ENCODE measurements at places on chromosomes 16 and 17. TPM values are rescaled to one million over a fixed set of nuclear protein-coding genes. Genes with fewer than 3 reads are reported as not detected.

GRCh38 chr16:4624827-4625559 is 367 bp downstream of the MGRN1 start:
- DNase-seq, result peak; percentile 40

- no peak for DNase-seq
Measured at GRCh38 chr16:14307059-14307526, 236.0 kb downstream of the MRTFB start.

The KRTAP4-6 gene
- not detected for polyA plus RNA-seq

DNA sequence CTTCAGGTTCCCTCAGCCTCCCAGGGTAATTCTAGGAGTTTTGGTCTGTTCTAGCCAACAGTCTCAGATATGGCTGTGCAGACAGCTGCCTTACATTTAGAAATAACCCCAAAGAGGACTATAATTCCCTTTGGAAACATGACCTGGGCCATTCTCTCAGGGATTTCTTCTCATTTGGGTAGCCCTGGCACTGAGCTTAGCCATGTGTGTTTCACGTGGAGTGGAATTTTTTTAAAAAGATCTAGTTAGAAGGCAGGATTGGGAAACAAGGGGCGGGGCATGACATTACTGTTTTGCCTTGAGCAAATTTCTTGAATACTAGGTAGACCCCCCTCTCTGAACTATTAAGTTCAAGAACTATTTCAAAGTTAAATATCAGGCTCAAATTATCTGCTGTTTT is 29.6 kb upstream of the MRC2 start:
- DNase-seq, result no peak

DNA sequence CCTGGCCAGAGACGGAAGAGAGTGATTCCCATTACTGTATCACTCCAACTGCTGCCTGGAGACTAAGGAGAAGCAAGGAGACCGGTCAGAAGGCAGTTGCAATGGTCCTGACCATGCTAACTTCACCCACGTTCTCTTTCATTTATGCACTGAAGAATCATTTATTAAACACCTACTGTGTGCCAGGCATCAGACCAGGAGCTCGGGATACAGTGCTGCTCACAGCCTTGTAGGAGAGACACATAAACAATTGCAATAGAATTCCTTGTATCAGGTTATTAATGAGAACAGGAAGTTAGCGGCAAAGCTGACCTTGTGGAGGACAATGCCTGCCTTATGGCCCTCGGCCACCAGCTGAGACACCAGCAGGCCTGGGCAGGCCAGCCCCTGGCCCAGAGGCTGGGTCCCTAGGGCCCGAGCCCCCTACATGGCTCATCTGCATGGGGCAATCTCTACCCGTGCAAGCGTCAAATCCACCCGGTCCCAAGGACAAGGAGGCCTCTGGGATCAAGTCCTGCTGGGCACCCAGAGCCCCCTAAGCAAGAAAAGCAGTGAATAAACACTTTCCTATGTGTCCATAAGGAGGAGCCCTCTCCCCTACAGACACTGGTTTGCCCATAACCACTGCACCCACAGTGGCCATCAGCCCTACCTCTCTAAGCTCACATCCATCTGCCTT is 8.6 kb upstream of the ENPP7 start:
- DNase-seq, result peak; percentile 64

The NPW gene
- 0.25 TPM for polyA plus RNA-seq

The AHSP gene
- not detected for polyA plus RNA-seq

- no peak for DNase-seq
Measured at GRCh38 chr17:50672831-50673551, 34.7 kb downstream of the ANKRD40 start.

DNA sequence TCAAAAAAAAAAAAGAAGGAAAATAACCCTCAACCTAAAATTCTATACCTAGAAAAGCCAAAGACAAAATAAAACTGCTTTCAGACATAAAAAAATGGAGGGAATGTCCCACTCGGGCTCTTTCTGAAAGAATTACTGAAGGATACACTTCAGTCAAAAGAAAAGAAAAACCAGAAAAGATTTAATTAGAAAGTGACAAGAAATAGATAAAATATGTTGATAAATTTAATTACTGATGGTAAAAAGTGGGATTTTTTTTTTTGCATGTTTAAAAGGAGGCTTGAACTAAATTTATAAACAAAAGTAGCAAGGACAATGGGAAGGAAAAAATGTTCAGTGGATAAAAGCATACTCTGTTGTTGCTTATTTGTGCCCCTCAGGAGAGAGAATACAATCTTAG is 89.1 kb downstream of the OR1D5 start:
- no peak for DNase-seq

GRCh38 chr17:49928126-49928800 is 40.7 kb upstream of the DLX4 start:
- no peak for DNase-seq

DNA sequence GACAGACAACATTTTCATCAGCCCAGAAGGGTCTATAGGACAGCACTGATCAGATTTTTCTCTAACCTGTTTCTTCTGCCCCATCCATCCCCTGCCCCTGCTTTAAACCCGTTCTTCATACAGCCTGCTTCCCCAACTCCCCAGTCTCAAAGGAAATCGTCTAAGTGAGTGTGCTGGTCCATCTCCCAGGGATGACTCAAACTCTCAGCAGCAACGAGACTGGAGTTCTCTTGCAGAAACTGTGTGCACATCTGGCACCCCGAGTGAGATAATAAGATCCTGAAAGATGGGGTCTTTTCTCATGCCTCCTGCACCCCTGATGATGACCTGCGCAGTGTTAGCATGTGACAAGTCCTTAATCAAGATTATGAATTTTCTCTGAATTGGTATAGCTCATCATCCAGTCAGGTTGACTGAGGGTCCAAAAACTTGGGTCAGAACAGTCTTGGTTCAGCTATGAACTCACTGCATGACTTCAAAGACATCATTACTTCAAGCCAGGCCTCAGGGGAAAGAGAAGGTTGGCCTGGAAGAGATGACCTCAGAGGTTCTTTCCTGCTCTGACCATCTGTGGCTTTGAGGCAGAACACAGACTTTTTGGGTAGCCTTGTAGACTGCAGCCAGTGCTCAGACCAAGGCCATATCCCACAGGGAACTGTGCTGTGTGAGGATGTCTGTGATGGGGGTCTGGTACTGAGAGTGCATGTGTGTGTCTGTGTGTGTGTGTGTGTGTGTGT is 117.9 kb downstream of the SPACA3 start:
- DNase-seq, result no peak

The NLRP1 gene
- polyA plus RNA-seq, result 3.7 TPM

The DLG4 gene
- 3.9 TPM for polyA plus RNA-seq

The ACOX1 gene
- polyA plus RNA-seq, result 84.2 TPM

DNA sequence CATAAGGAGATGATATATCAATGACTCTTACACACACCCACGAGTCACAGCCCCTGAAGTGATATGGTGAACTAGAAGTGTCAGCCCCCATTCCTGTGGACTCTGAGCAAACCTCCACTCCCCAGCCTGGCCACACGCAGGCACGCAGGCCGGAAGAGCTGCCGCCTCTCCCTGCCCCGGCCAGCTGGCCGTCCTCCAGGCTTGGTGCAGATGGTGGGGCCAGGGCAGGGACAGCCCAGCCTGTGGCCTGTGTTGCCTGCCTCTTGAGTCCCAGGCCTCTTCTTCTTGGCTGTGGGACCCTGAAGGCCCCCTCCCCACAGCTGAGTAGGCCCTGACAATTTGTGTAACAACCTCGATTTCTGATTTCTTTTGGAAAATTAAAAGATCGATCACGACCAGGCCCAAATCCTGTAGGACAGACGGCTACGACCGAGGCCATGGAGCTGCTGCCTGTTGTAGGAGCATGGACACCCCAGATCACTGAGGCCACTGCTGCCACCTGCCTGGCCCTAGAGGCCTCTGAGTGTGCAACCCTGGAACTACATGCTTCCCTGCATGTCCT is 10.0 kb upstream of the MPRIP start:
- DNase-seq, result peak; percentile 64

DNA sequence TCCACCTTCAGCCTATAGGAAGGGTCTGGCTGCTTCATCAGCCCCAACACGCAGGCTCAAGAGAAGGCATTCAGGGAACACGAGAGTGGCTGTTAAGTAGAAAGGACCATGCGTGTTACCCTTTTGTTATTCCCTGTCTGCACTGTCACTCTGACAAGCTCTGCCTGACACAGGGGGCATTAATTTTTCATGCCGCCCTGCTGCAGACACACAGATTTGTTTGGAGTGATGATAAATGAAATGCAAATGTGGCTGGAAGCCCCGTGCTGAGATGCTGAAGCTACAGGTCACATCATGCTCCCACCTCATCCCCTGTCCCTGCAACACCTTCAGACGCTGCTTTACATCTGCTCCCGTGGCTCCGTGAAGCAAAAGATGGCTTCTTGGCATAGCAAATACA is 97.7 kb downstream of the USP31 start:
- no peak for DNase-seq

DNA sequence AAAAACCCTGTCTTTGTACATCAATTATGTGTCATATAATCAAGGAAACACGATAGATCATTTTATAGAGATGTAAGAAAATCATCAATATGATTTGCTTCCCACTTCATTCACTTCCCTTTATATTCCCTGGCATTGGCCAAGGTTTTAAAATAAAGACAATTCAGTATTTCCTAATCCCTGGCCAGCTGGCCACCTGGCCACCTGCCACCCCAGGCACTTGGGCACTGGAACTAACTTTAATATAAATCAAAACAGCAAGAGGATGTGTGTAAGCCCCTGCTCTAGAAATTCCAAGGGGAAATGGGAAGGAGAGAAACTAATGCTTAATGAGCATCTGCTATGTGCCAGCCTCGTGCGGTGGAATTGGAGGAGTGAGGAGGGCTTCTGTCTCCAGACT is 58.6 kb upstream of the TOB1 start:
- DNase-seq, result no peak

The PERCC1 gene
- polyA plus RNA-seq, result not detected

Measured in HepG2 (cell line).